ENCODE measurements at places on chromosomes 7 and 10. TPM values are rescaled to one million over a fixed set of nuclear protein-coding genes. Genes with fewer than 3 reads are reported as not detected.

DNA sequence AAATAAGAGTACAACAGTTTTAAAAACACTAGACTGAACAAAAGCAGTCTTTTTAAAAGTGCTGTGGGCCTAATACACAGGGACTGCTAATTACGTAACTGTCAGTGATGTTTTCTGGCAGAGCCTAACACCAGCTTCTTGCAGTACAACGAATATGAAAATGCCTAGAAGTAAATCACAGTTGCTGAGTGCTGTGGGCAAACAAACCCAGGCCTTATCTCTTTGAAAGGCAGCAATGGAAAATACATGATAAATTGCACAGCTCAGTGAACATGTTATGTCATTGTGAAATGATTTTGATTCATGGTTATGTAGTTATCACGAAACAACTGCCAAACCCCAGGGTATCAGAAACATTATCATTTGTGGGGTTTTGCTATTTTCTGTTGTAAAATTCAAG lies 428.4 kb downstream of the GFRA1 start:
- H3K4me1 ChIP-seq: peaks cover 2% of the 10 kb centered on the region
- no peak overlapping the region for H3K27ac ChIP-seq
- no peak overlapping the region for H3K4me3 ChIP-seq
- no peaks in the 10 kb centered on the region for H3K27me3 ChIP-seq
- no peaks in the 10 kb centered on the region for H3K36me3 ChIP-seq
- no peak for DNase-seq

- DNase-seq: peak; percentile 0
- H3K4me1 ChIP-seq: peaks cover 28% of the 10 kb centered on the region
- peak overlapping the region; percentile 94 for H3K4me3 ChIP-seq
These were observed 1.0 kb downstream of the ATE1 start for GRCh38 chr10:121926671-121927317.

DNA sequence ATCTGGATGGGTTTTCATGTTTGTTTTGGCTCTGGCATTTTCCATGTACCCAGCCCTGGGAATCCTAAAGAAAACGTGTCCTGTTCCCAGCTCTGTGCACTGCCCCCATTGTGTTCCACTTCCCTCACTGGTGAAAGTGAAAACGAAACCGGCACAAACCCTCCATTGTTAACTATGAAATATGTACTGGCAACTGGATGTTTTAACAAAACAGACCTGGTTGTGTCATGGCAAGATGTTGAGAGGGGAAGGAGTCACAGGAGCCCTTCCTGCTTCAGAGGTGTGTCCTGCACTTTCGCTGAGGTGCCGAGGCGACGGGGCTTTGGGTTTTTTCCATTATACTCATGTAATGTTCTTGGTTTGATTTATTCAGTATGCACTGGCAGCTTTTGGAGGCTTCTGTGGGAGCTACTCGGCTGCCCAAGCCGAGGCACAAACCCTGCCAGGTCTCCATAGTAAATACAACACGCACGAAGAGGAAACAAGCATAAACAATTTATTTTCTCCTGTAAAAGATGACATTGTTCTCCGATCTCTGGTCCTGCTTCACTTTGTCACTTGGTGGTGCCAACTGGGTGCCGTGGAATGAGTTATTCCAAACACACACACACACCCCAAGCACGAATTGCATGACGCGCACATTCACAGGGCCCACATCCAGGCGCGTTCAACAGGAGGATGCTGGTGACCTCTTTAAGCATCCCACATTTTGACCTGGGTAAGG lies 118.2 kb downstream of the CDK6 start:
- H3K4me3 ChIP-seq: peak overlapping the region; percentile 73
- H3K4me1 ChIP-seq: peaks cover 70% of the 10 kb centered on the region
- H3K27ac ChIP-seq: peak overlapping the region; percentile 99
- no peak for DNase-seq
- no peaks in the 10 kb centered on the region for H3K27me3 ChIP-seq
- H3K36me3 ChIP-seq: no peaks in the 10 kb centered on the region

GRCh38 chr10:56622335-56622973 lies 261.4 kb upstream of the ZWINT start:
- H3K4me1 ChIP-seq: no peaks in the 10 kb centered on the region
- DNase-seq: no peak
- H3K4me3 ChIP-seq: no peak overlapping the region
- no peak overlapping the region for H3K27ac ChIP-seq
- H3K27me3 ChIP-seq: no peaks in the 10 kb centered on the region

DNA sequence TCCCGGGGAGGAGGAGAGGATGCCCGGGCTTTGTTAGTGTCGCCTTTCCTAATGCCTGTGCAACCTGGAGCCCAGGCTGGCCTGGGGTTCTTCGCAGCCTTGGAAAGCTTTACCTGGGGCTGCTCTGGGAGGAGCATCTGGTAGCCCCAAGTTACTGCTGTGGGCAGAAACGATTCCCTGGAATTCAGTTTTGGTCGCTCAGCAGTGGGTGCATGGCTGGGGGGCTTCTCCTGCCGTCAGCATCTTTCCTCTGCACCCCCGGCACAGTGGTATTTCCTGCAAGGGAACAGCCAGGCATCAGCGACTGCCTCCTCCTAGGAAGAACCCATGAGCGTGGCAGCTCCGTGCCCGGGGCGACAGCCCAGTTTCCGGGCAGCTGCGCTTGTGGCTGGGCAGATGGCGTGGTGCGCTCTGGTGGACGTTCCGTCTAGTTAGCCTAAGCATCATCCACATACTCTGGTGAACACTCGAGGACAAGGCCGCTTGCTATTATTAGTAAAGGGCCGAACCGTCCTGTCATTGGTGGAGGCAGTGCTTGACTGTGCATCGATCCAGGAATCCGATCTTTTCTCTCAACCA lies 107.0 kb upstream of the BTBD16 start:
- H3K27ac ChIP-seq: peak overlapping the region; percentile 90
- H3K36me3 ChIP-seq: no peaks in the 10 kb centered on the region
- peaks cover 43% of the 10 kb centered on the region for H3K4me1 ChIP-seq

Gene VCL
- total RNA-seq: 338 TPM

Gene IL6
- total RNA-seq: not detected
